SHP77 treated with DMSO at 0.1 percent for 48 hours (cell line): ENCODE measurements at places on chromosomes 3 and 15.
A peak's percentile ranks its signal among the peaks of the same experiment; 100 is the strongest.

DNA sequence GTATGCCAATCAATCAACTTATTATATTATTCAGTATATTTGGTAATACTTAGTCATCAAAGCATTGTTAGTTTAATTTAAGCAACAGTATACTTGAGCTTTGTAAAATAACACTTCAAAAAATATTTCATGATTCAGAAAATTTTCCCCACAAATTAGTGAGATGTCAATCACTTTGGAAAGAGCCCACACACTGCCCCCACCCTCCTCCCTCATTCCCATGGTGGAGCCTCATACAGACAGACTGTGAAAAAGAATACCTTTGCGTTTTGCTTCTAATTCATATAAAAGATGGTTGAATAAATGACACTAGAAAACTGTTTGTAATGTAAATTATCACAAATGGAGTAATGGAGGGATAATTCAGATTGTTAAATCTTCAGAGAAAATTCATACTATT is 43.3 kb upstream of the MYO5C start:
- no peak for DNase-seq

GRCh38 chr3:159775372-159775961 is 213.2 kb upstream of the IL12A start:
- no peak for DNase-seq

DNA sequence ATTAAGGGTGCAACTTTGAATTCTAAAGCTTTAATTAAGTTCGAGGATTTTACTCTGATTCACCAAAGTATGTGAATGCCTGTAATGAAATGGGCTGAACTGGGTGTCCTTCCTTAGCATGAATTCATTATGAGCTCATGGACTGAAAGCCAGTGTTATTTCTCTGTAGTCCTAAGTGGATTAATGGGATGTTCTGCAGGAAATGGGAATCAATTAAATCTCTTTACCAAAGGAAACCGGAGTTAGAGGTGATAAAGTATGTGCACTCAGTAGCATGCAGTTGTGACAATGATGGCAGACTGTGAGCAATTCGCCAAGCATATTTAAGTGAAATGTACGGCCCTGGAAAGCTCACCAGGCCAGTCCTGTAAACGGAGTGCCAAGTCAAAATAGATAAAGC is 138.7 kb downstream of the CHL1 start:
- DNase-seq, result no peak

DNA sequence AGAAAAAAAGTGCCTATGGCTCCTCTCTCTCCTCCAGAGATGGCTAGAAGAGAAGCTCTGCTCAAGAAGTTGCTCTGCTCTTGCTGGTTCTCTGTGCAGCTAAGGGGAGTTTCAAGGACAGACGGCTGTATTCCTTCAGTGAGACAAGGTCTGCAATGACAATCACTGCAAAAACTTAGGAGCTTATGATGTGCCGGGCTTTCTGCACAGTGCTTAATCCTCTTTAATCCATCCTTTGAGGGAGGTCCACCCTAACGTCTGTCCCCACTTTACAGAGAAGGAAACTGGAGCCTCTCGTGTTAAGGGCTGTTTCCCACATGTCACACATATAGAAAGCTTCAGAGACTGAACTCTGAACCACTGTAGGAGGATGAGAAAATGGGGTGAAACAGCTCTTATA is 260.6 kb downstream of the MEX3B start:
- DNase-seq, result no peak

DNA sequence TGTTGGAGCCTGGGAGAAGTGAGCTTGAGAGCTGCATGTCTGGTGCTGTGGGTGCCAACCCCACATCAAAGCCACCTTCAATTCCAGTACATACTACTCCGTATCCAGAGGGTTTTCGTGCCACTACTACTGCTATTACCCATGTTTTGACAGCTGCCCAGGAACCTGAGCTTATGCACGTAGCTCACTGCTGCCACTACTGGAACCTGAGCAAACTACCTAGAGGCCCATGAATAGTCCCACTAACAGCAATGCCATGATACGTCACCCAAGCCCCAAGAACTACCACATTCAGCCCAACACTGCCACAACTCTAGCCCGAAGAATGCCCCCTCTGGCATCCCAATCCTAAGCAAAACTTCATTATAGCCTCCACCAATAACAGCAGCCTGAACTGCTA is 215.2 kb upstream of the BCHE start:
- no peak for DNase-seq

DNA sequence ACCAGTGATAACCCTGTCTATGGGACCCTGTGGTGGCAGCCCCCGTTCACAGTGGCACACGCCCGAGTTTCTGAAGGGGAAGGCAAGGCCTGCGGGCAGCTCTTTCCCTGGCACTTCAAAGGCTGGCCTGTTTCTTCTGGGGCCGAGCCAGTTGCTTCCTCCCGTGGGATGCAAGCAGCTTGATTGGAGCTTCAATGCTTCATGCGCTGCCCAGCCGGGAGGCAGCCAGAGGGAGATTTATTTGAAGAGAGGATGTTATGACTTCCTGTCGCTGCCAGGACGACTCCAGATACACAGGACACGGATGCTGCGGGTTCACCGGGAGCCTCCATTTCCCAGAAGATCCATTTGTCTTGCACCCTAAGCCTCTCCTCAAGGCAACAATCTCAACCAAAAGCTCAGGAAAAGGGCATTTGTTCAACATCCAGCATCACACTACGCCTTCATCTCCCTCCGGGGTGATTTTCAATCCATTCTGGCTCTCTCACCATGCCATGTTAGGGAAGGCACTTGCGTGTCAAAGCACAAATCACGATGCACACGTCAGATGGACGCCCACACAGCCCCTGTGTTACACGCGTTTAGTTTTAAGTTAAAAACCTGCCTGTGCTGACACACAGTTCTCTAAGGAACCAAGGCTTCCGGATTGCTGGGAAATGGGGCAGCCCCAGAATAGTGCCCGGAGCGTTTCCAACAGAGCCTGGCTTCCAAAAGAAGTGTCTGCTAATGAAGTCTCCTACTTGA is 330.2 kb downstream of the OCA2 start:
- no peak for DNase-seq

DNA sequence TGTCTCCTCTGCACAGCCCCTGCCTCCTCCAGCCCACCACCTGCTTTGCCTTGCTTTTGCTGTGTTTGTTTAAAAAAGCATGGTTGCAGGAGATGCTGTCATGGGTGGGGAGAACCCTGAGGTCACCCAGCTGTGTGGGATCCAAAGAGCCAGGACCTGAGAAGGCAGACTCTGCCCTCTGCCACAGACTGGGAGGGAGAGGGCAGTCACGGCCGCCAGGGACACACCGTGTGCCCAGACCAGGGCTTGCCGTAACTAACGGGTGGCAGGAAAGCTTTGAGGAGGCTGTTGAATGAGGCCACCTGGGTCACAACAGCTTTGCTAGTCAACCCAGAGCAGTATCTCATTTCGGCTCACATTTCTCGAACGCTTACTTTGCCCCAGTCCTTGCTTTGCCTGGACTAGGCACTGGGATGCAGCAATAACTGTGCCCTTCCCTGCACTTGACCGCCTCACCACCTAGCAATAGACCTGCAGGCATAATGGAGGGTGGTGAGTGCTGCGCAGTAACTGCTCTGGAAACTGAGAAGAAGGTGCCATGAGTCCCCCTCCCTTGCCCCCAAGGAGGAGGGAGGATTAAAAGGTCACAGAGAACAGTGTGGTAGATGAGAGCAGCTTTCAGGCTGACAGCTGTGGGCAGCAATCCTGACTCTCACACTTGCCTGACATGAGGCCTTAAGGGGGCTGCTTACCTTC is 55.0 kb upstream of the CTDSPL start:
- DNase-seq, result no peak

- peak; percentile 55 for DNase-seq
Observed at GRCh38 chr3:115876876-115877614, 253.7 kb downstream of the GAP43 start.

DNA sequence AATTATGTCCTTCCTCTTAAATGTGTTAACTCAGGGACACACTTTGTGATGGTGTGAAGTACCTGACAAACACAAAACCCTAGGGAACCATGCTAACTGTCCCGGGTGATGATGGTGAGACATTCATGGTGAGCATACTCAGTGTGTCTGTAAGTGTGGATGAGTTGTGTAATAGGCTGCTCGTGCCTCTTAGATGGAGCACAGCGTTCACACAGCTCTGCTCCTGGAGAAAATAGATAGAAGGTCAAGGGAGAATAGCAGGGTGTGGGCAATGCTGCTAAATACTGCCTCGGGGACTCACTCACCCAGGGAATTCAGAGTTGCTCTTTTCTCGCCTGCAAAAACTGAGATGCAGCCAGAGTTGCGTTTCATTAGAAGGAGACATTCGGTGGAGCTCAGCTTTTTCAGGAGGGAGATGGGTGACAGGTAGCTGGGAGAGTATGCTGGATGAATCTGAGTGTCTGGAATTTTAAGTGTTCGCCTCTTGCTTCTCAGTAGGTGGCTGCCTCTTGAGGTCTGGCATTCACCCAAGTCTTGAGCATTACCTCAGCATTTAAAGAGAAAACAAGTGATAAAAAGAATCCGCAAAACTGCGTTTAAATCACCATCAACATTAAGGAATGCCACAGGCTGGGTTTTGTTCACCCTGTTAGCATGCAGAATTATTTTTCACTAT is 813.2 kb downstream of the AGBL1 start:
- no peak for DNase-seq

GRCh38 chr15:89855948-89856347 is 37.8 kb downstream of the AP3S2 start:
- no peak for DNase-seq

- no peak for DNase-seq
Observed at GRCh38 chr3:156628836-156629618, 45.4 kb upstream of the TIPARP start.

GRCh38 chr15:50854601-50855490 is 53.6 kb upstream of the AP4E1 start:
- no peak for DNase-seq

- no peak for DNase-seq
Observed at GRCh38 chr15:27970661-27971392, 128.3 kb downstream of the OCA2 start.

GRCh38 chr3:154886437-154886836 is 193.7 kb upstream of the MME start:
- no peak for DNase-seq

GRCh38 chr3:57164657-57165573 is at the start of gene IL17RD:
IL17RD (minus strand) TSS chr3:57165353; CDS start chr3:57165286, 67 bp downstream.
- peak; percentile 24 for DNase-seq

- no peak for DNase-seq
Observed at GRCh38 chr15:92107510-92107909, 254.0 kb downstream of the SLCO3A1 start.

DNA sequence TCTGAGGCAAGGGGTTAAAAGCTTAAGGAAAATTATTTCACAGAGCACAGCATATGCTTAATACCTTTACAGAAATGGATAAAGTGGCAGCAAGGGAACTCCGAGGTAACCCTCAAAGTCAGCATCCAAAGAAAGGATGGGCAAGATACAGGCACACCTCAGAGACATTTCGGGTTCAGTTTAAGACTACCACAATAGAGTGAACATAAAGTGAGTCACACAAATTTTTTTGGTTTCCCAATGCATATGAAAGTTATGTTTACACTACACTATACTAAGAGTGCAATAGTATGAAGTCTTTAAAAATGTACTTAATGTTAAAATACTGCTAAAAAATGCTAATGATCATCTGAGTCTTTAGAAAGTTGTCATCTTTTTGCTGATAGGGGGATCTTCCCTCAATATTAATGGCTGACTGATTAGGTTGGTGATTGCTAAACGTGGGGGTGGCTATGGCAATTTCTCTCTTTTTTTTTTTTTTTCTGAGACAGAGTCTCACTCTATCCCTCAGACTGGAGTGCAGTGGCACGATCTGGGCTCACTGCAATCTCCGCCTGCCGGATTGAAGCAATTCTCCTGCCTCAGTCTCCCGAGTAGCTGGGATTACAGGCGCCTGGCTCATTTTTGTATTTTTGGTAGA is 10.0 kb downstream of the UBR1 start:
- no peak for DNase-seq

DNA sequence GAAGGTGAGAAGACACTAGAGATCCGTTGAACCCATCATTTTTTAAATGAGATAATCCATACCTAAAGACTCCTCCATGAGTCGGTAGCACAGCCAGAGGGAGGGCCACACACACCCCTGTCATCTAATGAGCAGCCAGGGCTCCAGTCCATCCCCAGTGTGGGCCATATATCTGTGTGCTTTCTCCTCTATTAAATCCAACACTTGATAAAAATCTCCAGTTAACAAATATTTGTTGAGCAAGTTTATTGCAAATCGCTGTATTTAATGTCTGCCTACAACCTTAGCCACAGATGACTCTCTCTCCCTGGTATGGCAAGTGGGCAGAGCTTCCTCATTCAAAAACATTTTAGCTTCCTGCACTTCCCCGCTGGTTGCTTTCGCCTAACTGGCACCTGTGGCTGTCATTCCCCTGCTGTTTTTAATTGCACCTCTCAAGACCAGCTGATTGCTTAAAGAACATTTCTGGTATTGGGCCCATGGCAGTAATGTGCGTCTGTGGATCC is 82.8 kb downstream of the SMAD3 start:
- DNase-seq, result no peak

DNA sequence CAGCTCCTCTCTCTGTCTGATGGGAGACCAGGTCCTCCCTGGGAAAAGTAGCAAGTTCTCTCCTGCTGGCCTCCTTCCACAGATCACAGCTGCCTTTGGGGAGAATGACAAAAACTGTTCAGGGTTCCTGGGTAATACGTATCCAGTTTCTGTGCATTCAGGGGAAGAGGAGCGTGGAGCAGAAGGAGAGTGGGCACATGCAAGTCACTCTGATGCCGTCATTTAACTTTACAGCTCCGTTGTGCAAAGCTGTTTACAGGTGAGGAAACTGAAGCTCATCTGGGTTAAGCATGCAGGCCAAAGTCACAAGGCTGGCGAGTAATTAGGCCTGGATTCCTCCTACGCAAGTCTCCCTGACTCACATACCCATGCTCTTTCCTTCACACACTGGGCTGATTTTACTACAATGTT is 7.5 kb upstream of the TM4SF1 start:
- DNase-seq, result no peak

- DNase-seq, result no peak
Observed at GRCh38 chr3:58215317-58216025, 4.7 kb upstream of the DNASE1L3 start.

DNA sequence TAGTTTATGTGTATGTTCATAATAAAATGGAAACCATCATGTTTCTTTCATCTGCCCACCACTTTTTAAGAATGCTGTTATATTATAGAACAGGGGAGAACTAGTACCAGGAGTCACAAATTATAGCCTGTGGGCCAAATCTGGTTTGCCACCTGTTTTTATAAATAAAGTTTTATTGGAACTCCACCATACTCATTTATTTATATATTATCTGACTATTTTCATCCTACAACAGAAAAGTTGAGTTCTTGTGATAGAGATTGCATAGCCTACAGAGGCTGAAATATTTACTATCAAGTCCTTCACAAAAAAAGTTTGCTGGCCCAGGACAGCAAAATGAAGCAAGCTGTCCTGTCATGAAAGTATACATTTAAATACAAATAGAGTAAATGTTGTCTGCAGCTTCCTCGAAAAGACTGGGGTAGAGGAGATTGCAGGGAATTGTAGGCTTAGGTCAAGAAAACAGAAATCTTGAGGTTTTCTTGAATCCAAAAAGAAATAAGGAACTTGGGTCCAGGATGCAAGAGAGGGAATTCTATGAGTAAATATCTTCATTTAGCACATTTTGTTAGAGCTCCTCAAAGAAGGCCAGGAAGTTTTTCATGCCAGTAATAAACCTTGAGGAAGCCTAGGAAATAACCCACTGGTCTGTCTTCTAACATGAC is 41.1 kb downstream of the FILIP1L start:
- no peak for DNase-seq
